Stimulated activated memory B cell treated with anti-CD40 and anti-IgM and Interleukin-4, amounts not matched to agents 10 μg/mL and 1 μg/mL and 100 μg/mL, for 72 hours (primary cell): ENCODE measurements at places on chromosomes 7 and 10.

- no peaks in the 10 kb centered on the region for H3K36me3 ChIP-seq
- H3K27ac ChIP-seq: no peak overlapping the region
- H3K4me1 ChIP-seq: peaks cover 18% of the 10 kb centered on the region
- no peak for ATAC-seq
Measured at GRCh38 chr7:50652400-50653125, 87.4 kb upstream of the DDC start.

DNA sequence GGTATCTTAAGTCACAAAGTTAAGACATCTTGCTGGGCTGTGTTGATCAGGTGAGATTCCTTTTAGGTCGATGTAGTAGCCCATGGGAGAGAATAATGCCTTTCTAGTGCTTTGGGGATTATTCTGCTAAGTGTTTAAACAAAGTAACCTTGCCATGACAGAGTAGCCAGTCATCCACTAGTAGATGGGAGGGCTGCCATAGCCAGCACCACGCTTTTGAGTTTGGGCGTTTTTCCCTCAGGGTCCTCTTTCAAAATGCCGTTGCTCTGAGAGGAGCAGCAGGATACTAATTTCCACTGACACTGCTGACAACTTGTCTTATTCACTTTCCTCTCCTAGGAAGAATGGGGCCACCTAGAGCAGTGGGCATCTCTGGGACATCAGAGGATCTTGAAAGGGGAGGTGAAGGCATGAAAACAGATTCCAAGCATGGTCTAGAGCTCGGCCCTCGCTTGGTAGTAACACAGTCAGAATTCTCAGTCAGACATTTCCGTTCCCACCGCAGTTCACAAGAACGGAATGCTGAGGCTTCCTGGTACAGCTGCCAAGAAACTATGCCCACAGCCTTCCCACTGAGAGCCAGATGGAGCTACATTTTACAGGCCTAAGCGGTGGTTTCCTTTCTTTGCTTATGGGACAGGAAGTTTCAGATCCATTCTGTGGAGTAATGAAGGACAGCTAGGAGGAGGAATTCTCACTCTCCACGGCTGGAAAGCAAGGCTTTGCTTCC lies 15.3 kb upstream of the RSU1 start:
- H3K36me3 ChIP-seq: no peaks in the 10 kb centered on the region
- no peaks in the 10 kb centered on the region for H3K27me3 ChIP-seq
- H3K4me1 ChIP-seq: peaks cover 6% of the 10 kb centered on the region
- H3K4me3 ChIP-seq: no peak overlapping the region
- H3K27ac ChIP-seq: no peak overlapping the region
- ATAC-seq: no peak

DNA sequence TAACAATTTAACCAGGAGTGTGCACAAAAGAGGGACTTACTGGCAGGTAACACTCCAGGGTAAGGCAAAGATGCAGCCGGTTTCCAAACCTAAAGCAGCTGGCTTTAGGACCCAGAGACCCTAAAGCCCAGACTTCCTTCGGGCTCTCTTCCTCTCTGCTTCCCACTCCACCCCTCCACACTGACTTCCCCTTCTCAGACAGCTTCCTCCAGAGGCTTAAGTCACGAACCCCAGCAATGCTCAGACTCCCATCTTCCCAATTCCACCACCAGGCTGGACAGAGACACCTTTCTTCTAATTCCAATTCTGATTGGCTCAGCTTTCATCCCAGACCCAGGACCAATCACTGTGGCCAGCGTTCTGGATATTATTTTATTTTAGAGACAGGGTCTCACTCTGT lies 24.8 kb downstream of the STYXL1 start:
- no peak overlapping the region for H3K27ac ChIP-seq
- peaks cover 10% of the 10 kb centered on the region for H3K4me1 ChIP-seq
- peaks cover 61% of the 10 kb centered on the region for H3K36me3 ChIP-seq
- H3K4me3 ChIP-seq: no peak overlapping the region

DNA sequence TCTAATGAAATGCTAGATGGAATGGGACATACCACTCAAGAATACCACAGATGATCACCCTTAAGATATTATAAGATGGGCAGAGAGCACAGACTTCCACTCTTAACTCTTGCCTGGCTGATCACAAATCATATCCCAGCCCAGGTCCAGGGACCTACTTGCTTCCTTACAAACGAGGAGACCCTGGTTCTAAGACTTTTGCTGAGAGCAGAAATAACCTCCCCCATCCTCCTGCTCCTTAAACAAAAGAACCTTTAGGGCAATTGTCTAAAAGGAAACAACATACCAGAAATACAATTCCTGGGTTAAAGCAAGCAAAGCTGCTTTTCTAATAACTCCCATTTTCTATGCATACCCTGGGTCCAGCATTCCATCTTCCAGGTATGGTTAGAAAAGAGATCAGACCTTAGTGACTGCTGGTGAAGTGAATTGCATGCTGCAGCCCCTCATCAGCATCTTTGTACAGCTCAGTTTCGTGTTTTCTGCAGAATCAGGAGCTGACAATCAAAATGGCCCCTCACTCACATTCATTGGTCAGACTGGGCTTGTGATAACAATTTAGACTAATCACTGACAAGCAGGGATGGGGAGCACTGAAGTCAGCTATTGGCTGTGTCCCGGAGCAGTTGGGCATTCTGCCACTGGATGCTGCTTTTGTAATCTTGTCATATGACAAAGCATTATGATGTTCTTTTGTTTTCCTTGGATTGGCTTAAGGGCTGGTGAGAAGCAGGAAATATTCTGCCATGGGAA lies 14.6 kb downstream of the IFIT3 start:
- H3K27me3 ChIP-seq: no peaks in the 10 kb centered on the region
- no peak overlapping the region for H3K4me3 ChIP-seq
- peaks cover 18% of the 10 kb centered on the region for H3K36me3 ChIP-seq
- H3K4me1 ChIP-seq: no peaks in the 10 kb centered on the region

DNA sequence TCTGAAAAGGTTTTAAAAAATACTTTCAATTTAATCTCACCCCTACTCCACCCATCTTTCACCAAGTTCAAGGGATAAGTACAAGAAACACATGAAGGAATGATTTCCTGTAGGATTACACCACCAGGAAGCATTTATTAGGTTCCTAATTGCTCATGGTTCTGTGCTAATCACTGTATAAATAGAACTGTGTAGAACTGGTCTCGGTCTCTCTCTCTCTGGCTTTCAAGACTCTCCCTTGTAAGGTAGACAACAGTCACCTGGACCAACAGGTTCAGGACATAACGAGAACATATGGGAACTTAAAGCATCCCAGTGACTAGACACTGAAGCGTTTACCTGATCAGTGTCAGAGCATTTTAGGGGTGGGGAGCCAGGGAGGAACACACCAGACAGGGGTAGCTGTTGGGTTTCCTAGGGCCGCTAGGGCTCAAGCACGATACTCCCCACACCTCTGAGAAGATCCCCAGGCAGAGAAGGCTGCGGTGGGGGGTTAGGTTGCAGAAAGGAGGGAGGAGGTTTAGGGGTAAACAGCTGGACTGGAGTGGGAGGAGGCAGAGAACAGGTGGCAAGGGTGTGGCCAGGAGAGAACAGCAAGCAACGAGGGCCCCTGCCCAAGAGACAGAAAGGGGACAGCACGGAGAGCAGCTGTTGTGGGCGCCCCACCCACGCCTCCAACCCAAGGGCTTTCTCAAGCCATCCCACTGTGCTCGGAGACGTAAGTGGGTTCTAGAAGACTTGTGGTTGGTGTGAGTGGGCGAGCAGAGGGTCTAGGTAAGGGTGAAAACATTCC lies 52.5 kb upstream of the USP6NL start:
- H3K27me3 ChIP-seq: no peaks in the 10 kb centered on the region
- peak overlapping the region; percentile 85 for H3K27ac ChIP-seq
- peaks cover 6% of the 10 kb centered on the region for H3K36me3 ChIP-seq
- H3K4me3 ChIP-seq: peak overlapping the region; percentile 69
- peaks cover 72% of the 10 kb centered on the region for H3K4me1 ChIP-seq

DNA sequence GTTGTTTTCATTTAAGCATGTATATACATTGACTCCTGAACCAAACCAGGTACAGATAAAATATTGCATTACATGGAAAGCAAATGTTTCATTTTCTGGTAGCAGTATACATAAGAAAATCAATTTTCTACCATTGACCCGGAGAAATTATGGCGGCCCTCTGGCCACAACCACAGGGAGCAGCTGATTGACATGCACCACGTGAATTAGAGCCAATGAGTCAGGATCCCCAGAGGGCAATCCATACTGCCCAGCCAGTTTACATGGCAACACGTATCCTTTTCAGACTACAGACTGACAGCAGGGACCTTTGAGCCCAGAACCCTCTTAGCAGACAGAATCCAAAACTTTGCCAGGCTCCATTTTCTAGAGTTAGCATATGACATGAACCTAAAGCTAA lies 272.2 kb upstream of the NEBL start:
- H3K4me1 ChIP-seq: no peaks in the 10 kb centered on the region
- peaks cover 35% of the 10 kb centered on the region for H3K27me3 ChIP-seq
- no peak for ATAC-seq
- H3K27ac ChIP-seq: no peak overlapping the region

DNA sequence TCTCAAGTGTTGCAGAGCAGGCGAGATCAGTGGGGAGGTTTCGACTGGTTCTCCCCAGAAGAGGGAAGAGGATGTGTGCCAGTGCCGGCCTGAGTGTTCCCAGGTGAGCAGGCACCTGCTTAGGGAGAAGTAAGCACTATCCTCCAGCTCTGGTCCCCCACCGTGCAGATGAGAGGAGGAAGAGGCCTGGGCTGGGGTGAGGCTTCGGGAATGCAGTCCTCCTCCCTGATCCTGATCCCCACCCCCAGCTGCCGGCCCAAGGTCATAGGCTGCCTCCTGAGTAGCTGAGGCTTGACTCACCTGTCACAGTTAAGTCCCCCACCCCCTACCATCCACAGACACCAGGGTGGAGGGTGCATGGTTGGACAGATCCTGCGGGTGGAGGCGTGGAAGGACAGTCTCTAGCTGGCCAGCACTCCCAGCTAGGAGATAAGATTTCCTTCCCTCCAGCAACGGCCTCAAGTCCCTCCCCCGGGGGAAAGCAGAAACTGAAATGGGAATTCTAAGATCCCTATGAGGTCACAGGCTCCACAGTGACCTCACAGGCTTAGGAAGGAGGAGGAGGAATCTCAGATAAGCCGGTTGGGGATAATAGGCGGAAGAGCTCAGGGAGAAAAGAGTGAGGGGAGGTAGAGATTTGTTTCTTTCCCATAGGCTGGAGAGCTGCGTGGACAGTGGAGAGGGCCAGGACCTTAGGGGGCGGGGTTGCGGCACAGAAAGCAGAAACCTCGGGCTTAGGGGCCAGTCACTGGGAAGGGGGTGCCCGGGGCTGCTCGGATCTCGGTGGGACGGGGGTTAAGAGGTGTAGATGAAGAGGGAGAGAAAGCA lies 1.0 kb downstream of the LRCH4 start:
- H3K27ac ChIP-seq: peak overlapping the region; percentile 92
- peaks cover 24% of the 10 kb centered on the region for H3K4me1 ChIP-seq
- peaks cover 7% of the 10 kb centered on the region for H3K27me3 ChIP-seq
- no peak for ATAC-seq
- no peaks in the 10 kb centered on the region for H3K36me3 ChIP-seq

DNA sequence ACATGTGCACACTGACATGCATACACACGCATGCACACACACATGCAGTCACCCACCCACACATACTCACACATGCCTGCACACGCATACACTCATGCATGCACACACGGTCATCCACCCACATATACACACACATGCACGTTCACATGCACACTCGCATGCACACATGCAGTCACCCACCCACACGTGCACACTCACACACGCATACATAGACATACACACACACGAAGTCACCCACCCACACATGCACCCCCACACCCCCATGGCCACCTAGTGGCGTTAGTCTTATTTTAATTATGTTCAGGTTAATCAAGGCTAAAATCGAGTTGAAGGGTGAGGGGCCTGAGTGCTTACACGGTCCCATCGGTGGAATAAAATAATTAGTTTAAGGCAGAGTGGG lies 96.8 kb downstream of the DNAJB6 start:
- H3K4me1 ChIP-seq: peaks cover 15% of the 10 kb centered on the region
- no peaks in the 10 kb centered on the region for H3K36me3 ChIP-seq
- ATAC-seq: no peak
- peaks cover 34% of the 10 kb centered on the region for H3K27me3 ChIP-seq
